ENCODE measurements at places on chromosomes 3 and 15. TPM values are rescaled to one million over a fixed set of nuclear protein-coding genes. Genes with fewer than 3 reads are reported as not detected.

GRCh38 chr3:104437131-104437750 lies 929.5 kb upstream of the ALCAM start:
- no peak for DNase-seq

DNA sequence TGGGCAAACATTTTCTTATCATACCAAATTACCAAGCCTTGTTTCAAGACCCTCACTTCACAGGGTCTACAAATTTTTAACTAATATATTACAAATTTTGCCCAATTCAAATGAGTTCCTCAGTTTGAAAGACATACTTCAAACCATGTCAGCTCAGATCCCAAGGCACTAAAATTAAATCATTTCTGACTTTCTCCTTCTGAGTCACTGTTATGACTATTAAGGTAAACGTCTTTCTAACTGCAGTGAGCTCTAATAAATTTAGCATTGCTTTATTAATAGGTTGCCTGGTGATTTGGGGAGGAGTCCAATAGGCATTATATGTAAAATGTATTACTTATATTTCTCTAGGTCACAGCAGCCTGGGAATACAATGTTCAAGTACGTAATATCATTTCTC lies 158.2 kb upstream of the ARHGEF26 start:
- DNase-seq = no peak

DNA sequence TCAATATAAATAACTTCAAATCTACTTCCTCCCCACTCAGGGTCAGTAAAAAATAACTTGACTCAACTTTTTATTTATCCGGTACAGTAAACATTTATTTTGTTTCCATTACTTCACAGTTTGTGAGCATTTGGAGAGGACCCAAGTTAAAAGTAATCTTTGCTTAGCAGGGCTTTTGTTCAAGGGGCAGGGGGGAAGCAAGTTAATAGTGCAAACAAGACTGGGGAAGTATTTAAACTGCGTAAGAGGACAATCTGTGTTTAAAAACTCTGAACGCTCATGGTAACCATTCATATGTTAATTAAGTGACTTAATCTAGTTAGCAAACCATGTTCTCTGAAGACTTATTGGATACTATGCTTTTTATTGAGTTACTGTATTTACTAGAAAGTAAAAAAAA lies 346.2 kb downstream of the SLC9A9 start:
- DNase-seq = no peak

DNA sequence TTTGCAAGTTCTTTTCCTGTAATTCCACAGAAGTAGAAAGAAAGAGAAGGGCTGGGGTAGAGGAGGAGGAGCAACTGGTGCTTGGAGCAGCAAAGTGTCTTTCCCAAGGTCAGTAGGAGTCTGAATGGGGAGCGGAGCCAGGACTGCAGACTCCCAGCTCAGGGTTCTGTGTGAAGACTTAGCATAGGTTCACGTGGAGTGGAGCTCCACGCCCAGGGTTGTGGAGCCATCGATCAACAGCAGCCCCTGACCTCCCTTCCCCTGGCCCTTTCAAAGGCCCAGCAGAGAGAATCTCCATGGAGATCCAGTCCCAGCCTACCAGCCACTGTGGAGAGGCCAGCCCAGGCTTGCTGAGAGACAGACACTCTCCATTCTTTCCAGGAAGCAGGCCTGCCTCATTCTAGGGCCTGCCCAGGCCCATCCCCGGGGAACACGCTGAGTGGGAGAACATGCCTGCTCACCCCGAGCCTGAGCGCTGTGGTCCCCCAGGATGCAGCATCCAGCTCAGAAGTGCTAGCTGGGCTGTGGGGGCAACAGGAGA lies 62.1 kb downstream of the CORO2B start:
- DNase-seq = no peak

- DNase-seq = no peak
Observed at GRCh38 chr3:135216659-135217058, 421.6 kb downstream of the EPHB1 start.

- no peak for DNase-seq
Observed at GRCh38 chr3:53956586-53956985, 64.9 kb upstream of the SELENOK start.

DNA sequence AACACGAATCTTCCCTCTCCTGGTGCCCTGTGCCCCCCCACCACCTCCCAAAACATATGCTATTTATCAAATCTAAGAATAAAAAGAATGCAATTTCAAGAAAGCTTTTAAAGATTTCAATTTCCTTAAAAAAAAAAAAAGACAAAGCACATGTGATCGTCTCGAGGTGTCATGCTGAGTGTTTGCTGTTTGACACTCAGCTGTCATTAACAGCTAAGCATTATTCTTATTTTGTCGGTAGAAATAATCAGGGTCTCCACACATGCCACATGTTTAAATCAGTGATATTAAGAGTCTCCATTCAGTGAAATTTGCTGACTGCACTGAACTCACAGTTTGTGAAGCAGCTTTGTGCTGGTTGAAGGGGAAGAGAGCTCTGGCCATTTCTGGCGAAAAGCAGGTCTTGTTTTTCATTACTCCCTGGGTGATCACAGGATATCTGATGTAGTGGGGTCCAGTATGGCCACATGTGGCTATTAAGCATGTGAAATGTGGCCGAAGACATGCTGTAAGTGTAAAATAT lies 281.8 kb downstream of the SATB1 start:
- no peak for DNase-seq

- DNase-seq = no peak
Observed at GRCh38 chr3:128425142-128425845, 41.4 kb downstream of the DNAJB8 start.

DNA sequence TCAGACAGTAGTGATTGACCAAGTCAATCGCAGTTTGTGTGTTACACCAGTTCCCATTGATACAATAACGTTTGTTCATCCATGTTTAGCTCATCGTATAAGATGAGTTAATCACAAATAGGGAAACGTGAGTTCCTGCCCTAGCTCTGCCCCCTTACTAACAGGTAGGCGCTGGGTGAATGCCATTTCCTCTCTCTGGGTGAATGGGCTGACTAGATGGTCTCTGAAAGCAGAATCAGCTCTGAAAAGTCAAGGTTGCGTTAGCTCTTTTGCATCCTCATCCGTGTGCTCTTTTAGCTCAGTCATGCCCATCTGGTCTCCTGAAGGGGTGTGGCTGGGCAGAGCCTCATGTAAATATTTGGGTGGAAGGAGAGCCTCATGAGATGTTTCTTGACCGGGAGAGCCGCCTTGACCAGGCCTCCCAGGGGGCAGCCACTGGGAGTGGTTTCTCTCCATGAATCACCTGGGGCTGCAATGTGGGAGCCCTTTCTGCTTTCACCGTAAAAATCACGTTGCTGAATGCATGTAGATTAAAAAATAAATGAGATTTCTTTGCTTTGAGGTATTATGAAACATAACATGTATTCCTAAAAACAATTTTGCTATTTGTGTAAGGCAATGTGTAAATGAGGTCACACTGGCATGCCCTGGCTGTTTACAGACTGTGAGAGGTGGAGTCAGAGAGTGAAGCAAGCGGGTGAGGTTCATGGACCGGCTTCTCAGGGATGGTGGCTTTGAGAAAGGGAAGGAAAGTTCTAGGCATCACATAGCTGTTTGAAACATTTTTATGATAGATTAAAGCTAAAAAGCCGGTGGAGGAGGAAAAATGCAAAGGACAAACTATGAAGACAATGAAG lies 108.4 kb upstream of the RASGRP1 start:
- DNase-seq = no peak

DNA sequence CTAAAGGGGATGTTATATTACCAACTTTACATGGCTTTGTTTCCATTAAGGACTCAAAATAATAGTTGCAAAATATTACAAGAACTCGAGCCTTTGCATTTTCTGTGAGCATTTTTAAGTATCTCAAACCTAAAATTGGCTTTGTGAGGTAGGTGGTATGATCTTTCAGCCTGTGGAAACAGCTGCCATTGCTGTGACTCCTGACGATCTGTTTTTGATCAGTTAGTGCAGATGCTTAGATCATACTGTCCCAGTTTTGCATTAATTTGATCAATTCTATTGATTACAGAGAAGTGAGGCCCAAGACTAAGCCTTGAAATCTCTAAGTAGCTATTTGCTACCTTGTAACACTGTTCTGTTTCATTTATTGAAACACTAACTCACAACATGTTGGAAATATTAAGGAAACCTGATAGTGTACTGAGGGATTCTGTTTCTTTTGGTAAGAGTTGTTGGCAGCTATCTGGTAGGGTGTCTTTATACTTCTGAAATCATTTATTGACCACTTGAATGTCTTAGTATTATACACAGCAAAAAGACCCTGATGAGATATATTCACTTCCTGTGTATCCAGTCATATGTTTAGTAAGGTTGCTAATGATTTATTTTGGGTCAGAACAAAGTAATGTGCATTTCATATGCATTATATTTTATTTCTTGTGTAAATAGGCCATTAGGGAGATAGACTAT lies 14.8 kb downstream of the SKIL start:
- DNase-seq = no peak

- no peak for DNase-seq
Observed at GRCh38 chr3:78562328-78562727, 1205.5 kb downstream of the ROBO1 start.

DNA sequence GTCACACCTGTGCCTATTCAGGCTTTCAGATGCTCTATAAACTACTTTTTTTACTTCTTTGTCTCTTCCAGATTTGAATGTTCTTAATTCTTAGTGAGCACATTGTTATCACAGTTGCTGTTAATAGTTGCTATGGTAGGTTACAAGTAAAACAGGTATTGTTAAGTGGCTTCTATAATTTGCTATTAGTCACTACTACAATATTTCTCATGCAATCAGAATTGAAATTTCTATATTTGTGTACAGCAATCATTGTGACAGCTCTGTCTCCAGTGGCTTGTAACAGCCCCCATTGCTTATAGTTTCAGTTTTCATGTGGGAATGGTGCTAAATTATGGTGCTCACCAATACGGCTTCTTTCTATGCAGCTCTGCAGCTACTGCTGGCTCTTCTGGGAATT lies 318.4 kb upstream of the GOLIM4 start:
- DNase-seq = no peak

Gene CSK
- total RNA-seq = 212 TPM

Gene CCDC191
- total RNA-seq = 7.3 TPM

Gene CP
- 1.9 TPM for total RNA-seq

Measured in T-cell (primary cell).